ENCODE measurements at places on chromosomes 11 and 22.

- no peak for DNase-seq
Measured at GRCh38 chr11:66920978-66921784, 37.0 kb downstream of the PC start.

- DNase-seq: no peak
Measured at GRCh38 chr11:95892892-95893570, 30.9 kb downstream of the MTMR2 start.

DNA sequence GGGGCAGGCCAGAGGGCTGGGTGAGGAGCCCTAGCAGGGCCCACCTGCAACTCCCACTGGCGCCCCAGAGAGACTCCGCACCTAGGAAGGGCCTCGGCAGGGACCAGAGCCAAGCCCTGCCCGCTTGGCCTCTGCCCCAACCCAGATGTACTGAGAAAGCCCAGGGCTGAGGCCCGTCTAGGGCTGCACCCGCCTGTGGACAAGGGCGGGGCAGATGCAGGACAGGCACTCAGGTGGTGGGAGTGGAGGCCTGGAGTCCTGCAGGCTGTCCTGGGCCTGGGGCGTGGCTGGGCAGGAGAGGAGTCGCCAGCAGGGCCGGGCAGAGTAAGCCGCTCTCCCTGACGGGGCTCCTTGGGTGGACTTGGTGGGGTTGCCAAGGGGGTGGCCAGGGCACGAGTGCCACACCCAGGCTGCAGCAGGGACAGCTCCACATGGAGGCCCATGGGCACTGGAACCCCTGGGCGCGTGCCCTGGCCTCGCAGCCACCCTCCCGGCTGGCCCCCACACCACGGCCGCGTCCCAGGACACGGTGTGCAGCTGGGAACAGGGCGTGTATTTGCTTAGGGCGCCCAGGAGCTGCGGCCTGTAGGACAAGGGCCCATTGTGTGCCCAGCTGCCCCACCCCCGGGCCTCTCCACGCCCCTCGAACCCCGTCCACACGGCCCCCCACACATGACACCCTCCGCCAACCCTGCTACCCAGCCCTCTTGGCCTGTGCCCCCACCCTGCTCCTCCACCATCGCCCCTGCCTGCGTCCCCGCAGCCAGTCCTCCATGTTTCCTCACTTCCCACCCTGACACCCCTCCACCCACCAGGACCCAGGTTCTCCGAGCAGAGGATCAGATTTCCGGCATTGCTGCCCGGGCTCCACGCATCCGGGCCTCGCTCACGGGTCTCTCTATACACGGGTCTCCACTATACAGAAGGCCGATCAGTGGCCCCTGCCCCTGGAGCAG, 11.3 kb upstream of the PIM3 start:
- DNase-seq: no peak

GRCh38 chr22:48670731-48671130, 1156.9 kb downstream of the BRD1 start:
- no peak for DNase-seq

- DNase-seq: no peak
Measured at GRCh38 chr11:71139516-71140205, 112.7 kb downstream of the SHANK2 start.

DNA sequence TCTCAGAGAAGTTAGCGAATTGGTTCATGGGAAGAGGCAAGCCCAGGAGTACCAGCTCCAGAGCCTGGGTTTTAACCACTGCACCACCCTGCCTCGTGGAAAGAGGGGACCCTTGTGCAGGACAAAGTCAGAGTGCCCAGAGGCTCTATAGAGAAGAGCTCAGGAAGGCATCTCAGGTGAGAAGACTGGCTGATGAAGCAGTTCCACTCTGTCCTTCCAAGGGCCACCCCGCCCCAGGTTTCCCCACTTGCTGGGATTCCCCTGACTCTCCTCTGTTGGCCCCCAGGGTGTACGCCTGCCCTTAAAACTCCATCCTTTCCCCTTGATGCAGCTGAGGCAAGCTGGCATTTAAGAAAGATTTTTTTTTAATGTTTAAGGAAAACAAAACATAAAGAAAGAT, 265.8 kb downstream of the BUD13 start:
- DNase-seq: no peak

- DNase-seq: no peak
Measured at GRCh38 chr11:115724666-115725065, 220.5 kb upstream of the CADM1 start.

- no peak for DNase-seq
Measured at GRCh38 chr11:4665424-4665823, 21.6 kb downstream of the OR51E1 start.

- no peak for DNase-seq
Measured at GRCh38 chr11:45593992-45594391, 71.4 kb downstream of the CHST1 start.

GRCh38 chr22:23409976-23410375, 170.1 kb downstream of the IGLL1 start:
- no peak for DNase-seq

GRCh38 chr22:48795664-48796063, 1032.0 kb downstream of the BRD1 start:
- DNase-seq: no peak

DNA sequence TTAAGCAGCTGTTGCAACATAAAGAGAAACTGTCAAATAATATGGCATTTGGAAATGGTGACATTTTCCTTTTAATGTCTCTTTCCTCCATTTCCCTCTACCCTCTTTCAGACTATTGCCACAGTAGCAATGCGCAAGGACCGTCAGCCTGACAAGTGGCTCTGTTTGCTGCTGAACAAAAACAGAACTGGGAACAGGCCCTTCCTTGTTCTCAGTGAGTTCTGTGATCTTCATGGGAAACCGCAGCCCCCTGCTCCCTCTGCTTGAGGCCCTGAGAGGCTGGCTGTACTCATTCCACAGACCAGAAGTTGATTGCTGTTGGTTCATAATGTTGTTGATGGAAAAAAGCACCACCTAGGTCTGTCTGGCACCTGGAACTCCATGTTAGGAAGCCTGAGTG, 559.7 kb downstream of the OPCML start:
- DNase-seq: no peak

- peak; percentile 55 for DNase-seq
Measured at GRCh38 chr11:19557720-19558140, 154.9 kb upstream of the NAV2 start.

DNA sequence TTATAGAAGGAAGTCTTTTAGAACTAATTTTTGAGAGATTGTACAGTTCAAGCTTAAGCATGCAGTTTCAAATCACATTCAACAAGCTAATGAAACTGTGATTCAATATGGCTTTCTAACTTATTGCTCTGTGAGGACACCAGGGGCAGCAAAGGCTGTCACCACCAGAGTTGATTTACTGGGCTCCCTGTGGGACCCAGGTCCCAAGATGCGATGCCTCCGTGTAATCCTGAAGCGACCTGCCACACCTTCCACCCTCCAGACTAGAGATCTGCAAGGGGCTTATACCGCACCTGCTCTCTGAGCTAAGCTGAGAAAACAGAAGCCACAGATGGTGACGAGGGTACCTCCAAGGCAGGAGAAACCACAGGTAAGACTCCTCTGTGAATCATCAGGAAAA, 918 bp upstream of the OR51Q1 start:
- no peak for DNase-seq

DNA sequence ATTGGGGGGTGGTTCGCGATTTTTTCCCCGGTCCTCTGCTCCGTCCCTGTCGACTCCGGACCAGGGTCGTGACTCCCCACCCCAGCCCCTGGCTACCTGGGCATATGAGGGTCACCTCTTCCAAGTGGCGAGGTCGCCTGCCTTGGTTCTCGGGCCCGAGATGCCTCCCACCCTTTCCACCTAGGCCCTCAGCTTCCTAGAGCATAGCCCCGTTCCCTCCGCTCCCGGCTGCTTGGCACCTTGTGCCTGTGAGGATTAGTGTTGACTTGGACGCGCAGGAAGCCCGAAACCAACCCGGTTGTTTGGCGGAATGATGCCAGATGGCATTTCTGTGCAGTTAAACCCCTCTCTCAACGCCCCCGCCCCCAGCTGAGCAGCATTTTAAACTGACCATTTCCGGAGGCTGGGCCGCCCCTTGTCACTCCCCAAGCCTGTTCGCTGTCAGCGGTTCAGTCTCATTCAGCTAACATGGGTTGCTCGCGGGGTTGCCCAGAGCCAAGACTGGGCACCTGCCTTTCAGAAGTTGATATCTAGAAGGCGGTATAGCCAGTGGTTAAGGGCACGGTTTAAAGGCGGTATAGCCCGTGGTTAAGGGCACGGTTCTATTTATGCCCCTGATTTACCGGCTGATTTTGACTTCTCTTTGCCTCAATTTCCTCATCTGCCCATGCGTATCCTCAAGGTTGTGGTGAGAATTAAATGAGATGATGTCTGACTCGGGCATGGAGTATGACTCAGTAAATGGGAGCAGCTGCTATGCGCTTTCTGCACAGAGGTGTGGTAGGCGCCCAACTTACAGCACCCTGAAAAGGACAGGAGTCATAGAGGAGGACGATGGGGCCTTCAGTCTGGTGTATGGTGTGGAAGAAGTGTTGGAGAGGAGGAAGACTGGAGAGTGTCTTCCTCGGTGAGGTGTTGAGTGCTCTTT, 639 bp downstream of the INCENP start:
- DNase-seq: peak; percentile 34

GRCh38 chr11:10208131-10208575, 85.9 kb downstream of the SBF2 start:
- no peak for DNase-seq

DNA sequence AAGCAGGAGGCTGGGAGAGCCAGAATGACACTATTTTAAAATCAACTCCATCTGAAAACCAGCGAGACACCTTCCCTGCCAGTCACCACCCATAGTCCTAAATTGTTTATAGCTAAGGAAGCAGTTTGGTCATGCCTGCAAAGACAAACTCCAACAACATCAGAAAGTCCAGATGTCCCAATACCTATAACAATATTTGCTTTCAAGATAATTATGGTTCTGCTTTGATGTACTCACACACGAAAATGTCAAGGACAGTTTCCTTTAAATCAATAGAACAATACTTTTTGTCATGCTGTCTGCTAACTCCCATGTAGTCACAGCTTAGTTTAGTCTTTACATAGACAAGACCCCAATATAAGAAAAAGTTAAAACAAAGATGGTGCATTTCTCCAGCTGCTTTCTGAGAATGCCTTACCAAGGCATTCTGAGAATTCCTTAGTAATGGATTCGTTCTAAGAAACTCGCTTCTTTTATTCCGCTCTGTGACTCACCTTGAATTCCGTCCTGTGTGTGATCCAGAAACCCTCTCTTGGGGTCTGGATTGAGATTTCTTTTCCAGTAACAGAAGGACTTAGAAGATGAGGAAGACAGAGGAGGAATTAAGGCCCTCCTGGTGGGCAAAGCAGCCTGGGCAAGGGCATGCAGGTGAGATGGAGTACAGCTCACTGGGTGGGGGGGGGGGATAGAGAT, 9.6 kb upstream of the SCGB2A2 start:
- DNase-seq: no peak

- DNase-seq: no peak
Measured at GRCh38 chr11:2541881-2542361, 97.1 kb downstream of the KCNQ1 start.

DNA sequence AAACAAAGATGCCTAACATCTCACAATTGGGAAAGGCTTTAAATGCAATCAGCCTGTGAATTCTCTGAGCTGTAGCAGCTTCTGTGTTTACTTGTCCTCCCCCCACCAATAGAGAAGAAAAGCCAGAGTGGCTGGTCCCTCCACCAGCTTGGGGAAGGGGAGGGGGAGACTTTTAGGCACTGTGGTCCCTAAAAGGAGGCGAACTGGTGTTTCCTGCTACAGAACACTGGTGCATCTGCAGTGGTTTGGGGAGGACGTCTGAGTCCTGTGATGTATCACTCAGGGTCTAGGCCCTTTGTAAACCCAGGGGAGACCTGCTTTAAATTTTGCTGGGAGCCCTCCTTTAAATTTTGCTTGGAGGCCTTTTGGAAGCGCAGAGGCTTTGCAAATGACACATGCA, 16.9 kb downstream of the TNRC6B start:
- DNase-seq: no peak

DNA sequence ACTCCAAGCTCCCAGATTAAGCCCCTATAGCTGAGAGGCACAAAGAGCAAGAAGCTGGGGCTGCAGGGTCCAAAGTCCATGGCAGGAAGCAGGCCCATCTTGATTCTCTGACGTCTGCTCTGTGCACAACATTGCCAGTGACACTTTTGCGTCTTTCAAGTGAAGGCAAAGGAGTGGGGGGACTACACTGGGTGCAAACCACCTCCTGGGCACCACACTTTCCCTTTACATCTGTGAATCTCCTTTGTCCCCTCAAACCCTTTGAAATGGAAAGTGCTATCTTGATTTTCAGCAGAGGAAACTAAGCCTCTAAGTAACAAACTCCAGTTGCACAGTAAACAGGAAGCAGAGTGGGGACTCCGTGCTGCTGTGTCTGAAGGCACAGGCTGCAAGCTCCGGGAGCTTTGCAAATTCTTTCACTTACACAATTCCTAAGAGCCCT, 428.0 kb downstream of the LARGE1 start:
- no peak for DNase-seq

- no peak for DNase-seq
Measured at GRCh38 chr11:67033661-67034166, 10.8 kb downstream of the SYT12 start.

DNA sequence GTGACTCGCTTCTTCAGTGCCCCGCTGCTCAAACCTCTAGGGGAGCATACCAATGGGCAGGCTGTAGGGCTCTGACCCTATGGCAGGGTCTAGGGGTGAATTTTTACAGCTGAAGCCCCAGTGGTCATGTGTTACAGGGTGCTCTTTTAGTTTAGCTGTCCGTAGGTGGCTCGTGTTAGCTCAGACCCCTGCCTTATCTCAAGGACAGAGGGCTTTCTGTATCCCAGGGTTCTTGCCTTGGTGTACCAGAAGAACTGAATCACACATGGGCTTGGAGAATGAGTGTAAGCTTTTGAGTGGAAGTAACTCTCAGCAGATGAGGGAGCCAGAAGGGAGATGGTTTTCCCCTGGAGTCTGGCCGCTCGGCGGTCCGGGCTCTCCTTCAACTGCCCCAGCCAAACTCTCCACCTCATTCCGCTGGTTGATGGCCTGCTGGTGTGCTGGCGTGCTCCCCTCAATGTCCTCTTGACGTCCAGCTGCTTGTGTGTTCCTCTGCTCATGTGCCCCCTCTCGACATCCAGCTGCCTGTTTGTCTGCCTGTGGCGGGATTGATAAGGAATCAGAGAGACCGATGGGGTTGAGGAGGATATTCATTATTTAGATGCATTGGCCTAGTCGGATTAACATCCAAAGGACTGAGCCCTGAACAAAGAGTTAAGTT, 37.5 kb downstream of the BIRC2 start:
- DNase-seq: no peak

GRCh38 chr11:40924915-40925314, 534.5 kb downstream of the LRRC4C start:
- no peak for DNase-seq

DNA sequence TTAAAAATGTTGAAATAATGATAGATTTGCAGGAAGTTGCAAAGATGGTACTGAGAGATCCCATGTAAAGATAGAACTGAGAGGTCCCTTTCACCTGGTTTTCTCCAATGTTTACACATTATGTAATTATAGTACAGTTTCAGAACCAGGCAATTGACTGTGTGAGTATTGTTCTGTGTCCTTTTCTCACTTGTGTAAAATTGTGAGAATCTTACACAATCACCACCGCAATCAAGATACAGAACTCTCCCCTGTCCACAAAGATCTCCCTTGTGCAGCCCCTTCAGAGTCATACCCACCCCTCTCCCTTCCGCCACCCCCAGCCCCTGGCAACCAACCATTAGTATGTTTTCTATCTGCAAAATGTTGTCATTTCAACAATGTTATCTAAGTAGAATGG, 119.8 kb upstream of the NAV2 start:
- DNase-seq: no peak

- no peak for DNase-seq
Measured at GRCh38 chr11:69599502-69599901, 41.5 kb upstream of the CCND1 start.

All from activated T-cell treated with anti-CD3 and anti-CD28 coated beads for 48 hours (primary cell).